Tibial nerve (tissue), 4 donors: ENCODE measurements at places on chromosomes 1 and 21. TPM values are rescaled to one million over a fixed set of nuclear protein-coding genes. Genes with fewer than 3 reads are reported as not detected.

- DNase-seq = no peak
Measured at GRCh38 chr1:26059906-26060305, 7.5 kb downstream of the TRIM63 start.

DNA sequence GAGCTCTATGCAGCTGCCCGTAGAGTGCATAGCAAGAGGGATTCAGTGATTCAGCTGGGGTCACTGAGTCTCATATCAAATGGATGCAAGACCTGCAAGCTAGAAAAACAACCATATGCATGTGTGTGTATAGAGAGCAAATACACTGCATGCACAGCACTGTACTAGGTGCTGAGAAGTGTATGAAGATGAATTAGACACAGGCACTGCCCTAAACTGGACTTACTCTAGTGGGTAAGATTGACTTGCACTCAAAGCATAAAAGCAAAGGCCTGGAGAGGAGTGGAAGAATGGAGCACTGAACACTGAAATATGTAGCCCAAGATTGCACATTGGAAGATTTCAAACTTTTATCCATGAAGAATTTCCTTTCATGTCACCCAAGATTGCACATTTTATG lies 5.5 kb upstream of the GBP1 start:
- no peak for DNase-seq

DNA sequence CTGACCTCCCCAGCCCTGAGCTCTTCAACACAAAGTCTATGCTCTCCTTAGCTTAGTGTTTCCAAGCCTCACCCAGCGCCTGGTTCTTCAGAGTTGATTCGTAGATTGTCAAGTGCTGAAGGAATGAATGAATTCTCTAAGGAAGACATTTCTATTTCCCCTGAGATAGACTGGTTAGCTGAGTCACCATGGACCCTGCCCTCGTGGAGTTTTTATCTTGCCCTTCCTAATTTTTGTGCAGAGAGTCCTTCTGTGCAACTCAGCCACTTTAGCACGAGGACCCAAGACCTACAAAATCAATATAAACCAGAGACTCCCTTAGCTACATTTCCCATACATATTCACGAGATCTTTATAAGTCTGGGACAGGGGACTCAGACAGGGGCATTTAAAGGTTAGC lies 2.6 kb upstream of the CD244 start:
- no peak for DNase-seq

DNA sequence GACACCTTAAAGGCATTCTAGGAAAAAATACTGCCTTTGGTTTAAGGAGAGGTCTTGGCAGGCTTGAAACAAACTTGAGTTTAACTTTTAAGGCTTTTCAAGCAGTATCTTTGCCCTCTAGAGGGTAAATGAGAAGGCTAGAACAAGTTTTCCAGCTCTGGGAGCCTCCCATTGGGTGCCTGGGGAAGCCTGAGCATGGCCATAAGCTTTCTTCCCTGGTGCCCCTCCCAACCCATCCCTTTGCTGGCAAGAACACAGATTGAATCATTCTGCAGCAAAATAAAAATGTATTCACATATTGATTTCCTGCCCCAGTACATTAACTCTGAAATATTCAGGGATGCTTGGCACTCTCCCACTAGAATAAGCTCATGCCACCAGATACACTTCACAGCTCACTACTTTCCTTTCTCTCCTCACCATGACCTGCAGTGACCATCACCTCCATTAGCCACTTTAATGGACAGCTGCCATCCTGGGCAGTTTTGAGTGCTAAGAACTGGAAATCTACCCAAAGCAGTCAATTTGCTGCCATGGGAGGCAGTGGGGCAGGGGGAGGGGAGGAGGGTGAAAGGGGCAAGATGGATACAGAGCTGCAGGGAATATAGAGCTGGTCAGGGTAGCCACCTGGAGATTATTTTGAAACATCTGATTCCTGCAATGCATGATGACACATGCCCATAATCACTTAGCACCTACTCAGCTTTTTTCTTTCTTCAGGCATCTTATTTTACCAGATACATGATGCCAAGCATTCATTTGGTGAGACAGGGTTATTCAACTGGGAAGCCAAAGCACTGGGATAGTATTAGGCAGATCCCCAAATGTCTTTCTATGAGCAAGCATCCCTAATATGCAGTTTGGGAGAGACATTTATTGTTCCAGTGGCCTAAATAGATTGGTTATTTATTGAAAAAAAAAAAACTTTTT lies 140.6 kb downstream of the SYT2 start:
- no peak for DNase-seq

- no peak for DNase-seq
Measured at GRCh38 chr1:81449786-81450185, 350.9 kb upstream of the ADGRL2 start.

- DNase-seq = no peak
Measured at GRCh38 chr1:17927952-17928351, 172.8 kb downstream of the ACTL8 start.

GRCh38 chr1:27884006-27884954 lies 11.9 kb downstream of the THEMIS2 start:
- no peak for DNase-seq

DNA sequence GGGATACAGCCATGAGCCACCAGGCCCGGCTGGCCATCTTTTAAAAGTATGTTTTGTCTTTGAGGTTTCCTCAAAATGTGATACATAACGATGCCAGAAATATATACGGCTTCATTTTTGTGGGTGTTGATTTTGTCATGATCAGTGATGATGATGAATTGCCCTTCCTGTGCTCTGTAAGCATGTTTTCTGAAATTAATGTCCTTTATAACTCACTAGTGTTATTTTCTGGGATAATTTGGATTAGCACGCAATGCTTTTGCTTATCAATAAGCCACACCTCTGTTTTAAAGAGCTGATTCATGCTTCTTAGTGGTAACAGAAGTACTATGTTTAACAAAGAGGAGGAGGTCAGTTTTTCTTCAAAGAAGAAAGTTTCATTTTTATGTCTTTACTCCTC lies 25.6 kb downstream of the PHACTR4 start:
- no peak for DNase-seq

DNA sequence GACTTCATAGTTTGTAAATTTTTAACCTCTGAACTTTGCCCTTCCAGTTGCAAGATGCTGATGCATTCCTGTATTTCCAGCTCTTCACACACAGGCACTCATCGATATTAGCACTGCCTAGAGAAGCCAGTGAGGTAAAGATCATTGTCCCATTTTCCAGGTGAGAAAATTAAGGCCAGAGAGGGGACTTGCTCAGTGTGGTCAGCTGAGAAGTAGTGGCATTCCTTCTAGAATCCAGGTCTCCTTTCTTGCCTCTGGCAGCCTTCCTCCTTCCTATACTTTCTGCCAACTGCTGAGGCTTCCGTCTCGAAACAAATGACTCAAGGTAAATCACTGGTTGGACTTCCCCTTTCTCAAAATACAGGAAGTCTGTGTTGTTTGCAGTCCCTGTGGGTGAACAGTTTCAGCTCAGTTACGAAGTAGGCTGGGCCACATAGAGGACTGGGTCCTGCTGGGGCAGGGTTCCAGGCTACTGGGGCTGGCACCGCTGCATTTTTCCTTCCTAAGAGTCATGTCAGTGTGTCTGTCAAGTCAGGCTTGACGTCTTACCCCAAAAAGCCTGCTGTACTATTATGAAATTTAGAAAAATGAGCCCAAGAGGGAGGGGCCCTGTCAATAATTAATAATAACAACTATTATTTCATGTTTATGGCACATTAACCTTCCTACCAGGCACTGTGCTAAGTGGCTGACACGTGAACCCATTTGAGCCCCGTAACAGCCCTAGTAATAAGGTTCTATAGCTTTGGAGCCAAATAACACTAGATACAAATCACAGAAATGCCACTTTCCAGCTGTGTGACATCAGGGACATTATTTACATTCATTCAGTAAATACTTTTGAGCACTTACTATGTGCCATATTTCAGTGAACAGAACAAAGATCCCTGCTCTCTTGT lies 16.6 kb upstream of the RNF19B start:
- DNase-seq = no peak

GRCh38 chr1:243596431-243597062 lies 253.5 kb downstream of the AKT3 start:
- no peak for DNase-seq

GRCh38 chr1:194256010-194256409 lies 1069.6 kb upstream of the B3GALT2 start:
- no peak for DNase-seq

- DNase-seq = no peak
Measured at GRCh38 chr21:42561762-42562650, 48.4 kb downstream of the SLC37A1 start.

GRCh38 chr1:47561523-47562007 lies 123.7 kb downstream of the FOXD2 start:
- no peak for DNase-seq

DNA sequence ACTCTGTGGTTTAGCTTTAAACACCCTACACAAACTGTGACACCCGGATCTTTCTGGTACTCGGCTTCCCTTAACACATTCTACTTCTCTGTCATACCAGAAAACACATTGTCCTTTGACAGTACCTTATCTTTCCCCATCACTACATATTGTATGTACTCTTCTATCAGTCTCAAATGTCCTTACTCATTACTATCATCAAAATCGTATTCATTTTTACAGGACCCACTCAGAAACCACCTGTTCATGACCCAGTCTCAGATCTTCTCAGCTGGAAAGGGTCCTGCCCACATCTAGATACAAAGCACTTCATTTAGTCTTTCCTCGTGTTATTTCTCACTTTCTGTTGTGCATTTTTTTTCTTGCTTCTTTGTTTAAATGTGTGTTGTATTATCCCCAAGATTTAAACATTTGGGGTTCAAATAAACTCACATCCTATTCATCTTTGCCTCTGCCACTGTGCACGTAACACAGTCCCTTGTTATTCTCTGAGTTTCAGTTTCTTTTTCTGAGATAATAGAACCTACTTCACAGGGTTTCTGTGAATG lies 27.7 kb downstream of the CD34 start:
- DNase-seq = no peak

DNA sequence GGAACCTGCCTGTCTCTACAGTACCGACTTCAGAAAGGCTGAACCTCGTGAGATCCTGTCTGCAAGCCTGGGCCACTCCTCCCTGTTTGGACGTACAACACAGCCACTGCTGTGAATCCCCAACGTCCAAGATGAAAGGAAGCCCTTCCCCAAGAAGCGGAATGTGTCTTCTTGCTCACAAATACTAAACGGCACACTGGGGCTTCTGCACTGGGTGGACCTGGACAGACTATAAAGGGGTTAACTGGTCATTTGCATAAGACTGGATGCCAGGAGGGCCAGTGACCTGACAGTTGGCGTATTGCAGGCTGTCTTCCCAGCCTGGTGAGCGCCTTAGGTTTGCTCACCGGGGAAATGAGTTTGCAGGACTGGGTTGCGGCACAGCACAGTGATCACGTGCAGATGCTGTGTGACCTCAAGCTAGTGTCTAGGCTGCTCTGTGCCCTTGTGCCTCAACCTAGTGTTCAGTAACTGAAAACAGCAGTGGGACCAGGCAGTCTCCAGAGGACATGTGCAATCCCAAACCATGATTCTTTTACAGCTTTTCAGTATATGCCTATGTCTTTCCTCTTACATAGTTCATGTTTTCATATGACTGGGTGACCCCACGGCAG lies 19.5 kb upstream of the AJAP1 start:
- DNase-seq = no peak

GRCh38 chr21:46323710-46324389 lies at the start of the genes C21orf58 and PCNT:
Gene C21orf58 (minus strand): TSS chr21:46323870. CDS start chr21:46322738, 1,132 bp downstream.
Gene PCNT (plus strand): TSS chr21:46324156. CDS start chr21:46324229, 73 bp downstream.
- peak; percentile 96 for DNase-seq

- no peak for DNase-seq
Measured at GRCh38 chr1:232188318-232188717, 441.6 kb downstream of the SIPA1L2 start.

DNA sequence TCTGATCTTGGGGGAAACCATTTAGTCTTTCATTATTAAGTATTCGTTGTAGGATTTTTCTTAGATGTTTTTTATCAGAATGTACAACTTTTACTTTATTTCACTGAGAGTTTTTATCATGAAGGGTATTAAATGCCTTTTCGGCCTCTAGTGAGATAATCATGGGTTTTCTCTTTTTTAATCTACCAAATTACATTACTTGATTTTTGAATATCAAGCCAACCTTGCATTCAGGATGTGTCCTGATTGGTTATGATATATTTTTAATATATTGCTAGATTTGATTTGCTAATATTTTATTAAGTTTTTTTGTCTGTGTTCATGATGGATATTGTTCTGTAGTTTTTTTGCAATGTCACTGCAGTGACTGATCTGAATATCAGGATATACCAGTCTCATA lies 9.4 kb downstream of the NUF2 start:
- DNase-seq = no peak

- DNase-seq = no peak
Measured at GRCh38 chr1:181669246-181669645, 185.9 kb downstream of the CACNA1E start.

DNA sequence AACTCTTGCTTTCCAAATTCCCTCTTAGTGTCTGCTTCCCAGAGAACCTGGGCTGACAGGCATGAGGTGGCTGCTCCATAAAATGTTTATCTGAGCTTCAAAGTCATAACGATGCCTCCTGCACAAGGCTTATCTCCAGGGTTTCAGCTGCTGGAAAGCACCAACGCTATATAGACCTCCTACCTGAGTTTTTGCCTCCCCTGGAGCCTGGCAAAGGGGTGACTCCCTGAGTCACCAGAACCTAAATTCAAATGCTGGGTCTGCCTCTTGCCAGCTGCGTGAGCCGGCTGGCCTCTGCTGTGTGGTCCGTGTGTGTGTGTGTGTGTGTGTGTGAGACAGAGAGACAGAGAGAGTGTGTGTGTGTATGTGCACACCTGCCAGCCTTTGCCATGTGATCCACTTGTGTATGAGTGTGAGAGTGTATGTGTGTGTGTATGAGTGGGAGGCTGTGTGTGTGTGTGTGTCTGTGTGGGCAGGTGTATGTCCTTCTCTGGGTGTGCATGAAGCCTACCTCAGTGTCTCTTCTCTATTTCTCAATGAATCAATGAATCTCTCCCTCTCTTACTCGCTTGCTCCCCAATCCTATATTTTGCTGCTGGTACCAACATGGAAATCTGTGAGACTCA lies 714.9 kb downstream of the MATN1 start:
- DNase-seq = no peak

CCDC181 gene
- total RNA-seq = 3.6 TPM

SPATA46 gene
- not detected for total RNA-seq

HORMAD1 gene
- 1.5 TPM for total RNA-seq

LRRC53 gene
- total RNA-seq = not detected

CDA gene
- 0.84 TPM for total RNA-seq

ZNF683 gene
- total RNA-seq = not detected

RBM15 gene
- 40.9 TPM for total RNA-seq

SPRR3 gene
- total RNA-seq = not detected

CCDC27 gene
- not detected for total RNA-seq

PSEN2 gene
- total RNA-seq = 45.6 TPM

SCNM1 gene
- 32.4 TPM for total RNA-seq

KIF2C gene
- total RNA-seq = not detected

TARS2 gene
- 22.5 TPM for total RNA-seq

TM2D1 gene
- total RNA-seq = 88.3 TPM

PROX1 gene
- total RNA-seq = 1.2 TPM

OR10J1 gene
- not detected for total RNA-seq

CLDN14 gene
- not detected for total RNA-seq

KCNE1 gene
- 10.2 TPM for total RNA-seq

TNFRSF9 gene
- not detected for total RNA-seq
